ENCODE measurements at places on chromosomes 11 and 22. TPM values are rescaled to one million over a fixed set of nuclear protein-coding genes. Genes with fewer than 3 reads are reported as not detected.

DNA sequence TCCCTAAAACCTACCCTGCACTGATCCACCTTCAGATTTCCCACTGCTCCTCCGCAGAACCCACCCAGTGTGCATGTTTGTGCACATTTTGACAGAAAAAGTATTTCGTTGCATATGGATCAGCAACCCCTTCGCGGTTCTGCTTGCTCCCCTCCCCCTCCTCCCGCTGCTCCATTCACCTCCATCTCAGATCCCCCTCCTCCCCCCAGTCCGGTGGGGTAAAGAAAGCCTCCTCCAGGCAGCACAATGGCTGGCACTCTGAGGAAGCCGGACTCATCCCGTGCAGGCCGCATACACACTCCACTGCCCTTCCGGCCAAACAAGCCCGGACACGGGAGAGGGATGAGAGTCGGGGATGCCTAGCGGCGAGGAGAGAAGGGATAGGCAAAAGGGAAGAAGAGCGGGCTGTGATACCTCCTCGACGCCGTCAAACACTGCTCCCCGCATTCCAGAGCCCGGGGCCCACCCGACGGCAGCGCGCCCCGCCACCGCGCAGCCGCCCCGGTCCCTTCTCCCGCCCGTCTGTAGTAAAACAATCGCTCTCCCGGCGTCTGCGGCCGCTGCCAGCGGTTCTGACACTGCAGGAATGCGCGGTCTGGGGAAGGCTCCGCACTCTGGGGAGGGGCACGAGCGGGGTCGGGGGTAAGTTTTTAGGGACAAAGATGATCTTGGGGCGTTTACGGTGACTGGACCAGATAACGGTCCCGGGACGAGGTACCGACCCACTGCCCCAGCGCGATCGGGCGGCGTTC is 915 bp downstream of the FEZ1 start:
- DNase-seq: peak; percentile 12

DNA sequence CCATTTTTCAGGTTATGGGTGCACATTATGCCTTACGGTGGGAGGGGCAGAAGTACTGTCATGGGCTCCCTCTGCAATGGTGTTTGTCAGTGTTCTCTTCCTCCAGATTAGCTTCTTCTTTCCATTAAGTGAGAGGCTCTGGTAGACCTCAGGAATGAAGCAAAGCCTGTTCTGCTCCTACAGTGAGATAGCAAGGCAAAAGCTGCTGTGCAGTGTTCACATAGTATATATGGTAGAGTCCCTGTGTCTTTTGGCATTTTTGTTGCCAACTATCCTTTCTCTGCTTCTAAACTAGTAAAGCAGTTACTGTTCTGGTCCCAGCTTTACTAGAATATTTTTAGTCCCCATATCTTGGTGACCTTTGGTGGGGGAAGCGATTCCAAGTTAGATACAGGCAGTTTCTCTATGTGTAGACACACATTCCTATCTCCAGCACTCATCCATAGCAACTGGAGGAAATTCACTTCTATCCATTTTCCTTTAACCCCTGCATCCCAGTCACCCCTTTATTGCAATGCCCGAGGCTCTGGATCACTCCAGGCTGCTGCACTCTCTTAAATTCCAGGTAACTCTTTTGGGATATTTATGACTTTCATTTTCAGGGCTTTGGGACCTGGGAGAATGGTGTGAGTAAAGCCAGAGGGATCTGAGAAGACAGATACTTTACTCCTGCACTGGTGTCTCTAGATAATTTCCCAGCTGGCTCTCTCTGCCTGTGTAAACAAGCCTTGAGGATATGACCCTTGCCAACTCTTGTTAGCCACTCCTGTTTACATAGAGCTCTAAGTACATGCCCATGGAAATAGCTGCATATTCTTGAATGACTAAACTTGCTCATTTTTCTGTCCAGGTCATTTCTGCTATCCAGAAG is 3.9 kb upstream of the TRIM34 start:
- DNase-seq: no peak

GRCh38 chr22:46363611-46364321 is 28.3 kb downstream of the TRMU start:
- DNase-seq: no peak

DNA sequence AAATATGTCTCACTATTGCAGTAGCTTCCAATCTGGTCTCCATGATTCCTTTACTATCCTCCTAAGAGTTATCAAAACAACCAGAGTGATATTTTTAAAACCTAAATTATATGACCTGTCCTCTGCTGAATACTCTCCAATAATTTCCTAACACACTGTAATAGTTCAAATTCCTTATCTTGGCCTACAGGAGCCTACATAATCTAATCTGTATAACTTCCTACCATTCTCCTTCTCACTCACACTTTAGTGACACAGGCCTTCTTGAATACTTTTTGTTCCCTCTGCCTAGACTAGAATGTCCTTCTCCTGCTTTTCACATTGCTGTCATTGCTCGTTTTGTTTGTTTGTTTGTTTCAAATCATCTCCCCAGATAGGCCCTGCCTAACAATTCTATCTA is 9.4 kb downstream of the FHIP1B start:
- no peak for DNase-seq

GRCh38 chr11:79570104-79570503 is 129.3 kb upstream of the TENM4 start:
- DNase-seq: no peak

DNA sequence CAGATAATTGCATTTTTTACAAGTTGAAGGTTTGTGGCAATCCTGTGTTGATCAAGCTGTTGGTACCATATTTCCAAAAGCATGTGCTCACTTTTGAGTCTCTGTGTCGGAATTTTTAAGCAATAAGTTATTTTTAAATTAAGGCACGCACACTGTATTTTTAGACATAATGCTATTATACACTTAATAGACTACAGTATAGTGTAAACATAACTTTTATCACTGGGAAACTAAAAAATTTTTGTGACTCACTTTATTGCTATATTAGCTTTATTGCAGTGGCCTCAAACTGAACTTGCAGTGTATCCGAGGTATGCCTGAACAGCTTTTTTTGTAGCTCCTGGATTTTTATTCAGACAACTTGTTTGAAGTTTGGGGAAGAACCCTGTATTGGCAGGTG is 31.3 kb upstream of the RRM1 start:
- DNase-seq: no peak

DNA sequence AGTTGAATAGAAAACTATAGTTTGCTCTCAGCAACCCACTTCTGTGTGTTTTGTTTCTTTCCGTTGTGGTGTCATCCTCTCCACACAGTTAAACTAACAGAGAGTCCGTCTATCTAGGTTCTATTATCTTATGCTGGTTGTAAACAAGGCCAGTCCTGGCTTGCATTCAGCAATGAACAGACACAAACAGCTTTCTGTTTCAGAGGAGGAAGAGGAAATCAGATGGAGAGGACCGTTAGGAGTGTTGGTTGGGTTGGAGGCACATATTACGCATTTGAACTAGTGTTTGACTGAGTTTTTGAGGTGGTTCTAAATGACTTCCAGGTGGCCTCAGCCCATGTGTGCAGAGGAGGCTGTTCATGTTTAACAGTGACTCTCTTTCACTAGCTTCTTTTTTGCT is 129.5 kb upstream of the SORL1-AS1 start:
- DNase-seq: no peak

GRCh38 chr22:22430111-22430820 is 78.3 kb downstream of the ZNF280B start:
- no peak for DNase-seq

Gene PRSS23
- 3.3 TPM for total RNA-seq

- no peak for DNase-seq
These were observed 759 bp downstream of the ROBO4 start for GRCh38 chr11:124896821-124897391.

Gene CSTF3
- total RNA-seq: 8.6 TPM

Measured in heart right ventricle (tissue), 16 donors.